ENCODE measurements at places on chromosomes 12 and 14. TPM values are rescaled to one million over a fixed set of nuclear protein-coding genes. Genes with fewer than 3 reads are reported as not detected.
A peak's percentile ranks its signal among the peaks of the same experiment; 100 is the strongest.

DNA sequence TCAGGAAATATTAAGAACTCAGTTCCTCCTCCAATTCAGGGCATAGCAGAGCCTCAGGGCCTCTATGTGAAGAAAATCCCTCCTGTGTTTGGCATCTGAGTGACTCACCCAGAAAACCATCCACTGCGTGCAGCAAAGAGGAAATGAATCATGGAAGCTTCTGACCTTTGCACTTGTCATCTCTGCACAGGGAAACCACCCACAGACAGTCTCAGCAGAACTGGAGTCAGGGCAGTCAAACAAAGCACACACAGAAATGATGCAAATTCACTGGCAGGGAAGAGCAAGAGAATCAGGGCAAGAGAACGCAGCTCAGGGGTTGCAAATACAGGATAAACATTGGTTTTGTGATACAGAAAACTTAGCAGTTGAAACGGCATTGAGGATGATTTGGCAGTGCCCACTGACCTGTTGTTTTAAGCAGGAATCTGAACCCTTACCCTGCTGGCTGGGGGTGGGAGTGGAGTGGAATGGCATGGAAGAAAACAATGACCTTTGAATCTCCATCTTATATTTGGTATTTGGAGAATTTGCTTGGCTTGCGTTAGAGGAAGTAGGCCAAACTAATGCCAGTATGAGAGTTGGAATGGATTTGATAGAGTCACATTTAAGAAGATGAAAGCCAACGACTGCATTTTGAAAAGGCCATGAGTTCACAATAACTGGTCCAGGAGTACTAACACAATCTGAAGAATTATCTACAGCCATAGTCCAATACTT lies 53.5 kb downstream of the PHLDA1 start:
- DNase-seq = peak; percentile 60

DNA sequence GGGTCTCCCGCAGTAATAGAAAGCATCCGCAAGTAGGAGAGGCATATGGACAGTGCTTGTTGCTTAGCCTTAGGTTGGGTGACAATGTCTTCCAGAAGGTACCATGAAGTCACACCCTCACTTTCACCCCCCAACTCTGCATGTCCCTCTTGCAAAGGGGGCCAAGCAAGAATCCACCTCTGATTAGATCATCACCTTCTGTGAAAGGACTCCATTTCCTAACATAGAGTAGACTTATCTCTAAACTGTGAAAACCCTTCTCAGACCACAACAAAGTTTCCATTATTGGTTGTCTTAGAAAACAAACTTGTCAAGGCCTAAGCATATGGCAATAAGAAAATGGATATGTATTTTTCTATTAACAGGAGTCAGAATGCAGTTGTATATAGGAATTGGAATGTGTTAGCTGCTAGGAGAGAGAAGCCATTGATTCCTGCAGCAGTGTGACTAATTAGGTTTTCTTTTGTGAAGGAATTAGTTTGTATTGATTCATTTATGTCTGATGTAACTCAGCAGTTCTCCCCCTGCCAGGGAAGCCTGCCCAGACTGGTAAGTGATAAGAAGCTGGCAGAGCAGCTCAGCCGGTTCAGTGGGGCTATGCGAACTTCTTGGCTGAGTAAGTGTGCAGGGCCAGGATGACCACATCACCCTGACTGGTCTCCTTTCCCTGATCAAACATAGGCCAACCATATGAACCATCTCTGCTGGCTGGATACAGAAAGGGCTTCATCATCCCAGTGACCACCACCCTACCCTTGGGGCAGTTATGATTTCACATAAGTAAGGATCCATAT lies 107.3 kb upstream of the CCDC196 start:
- no peak for DNase-seq

DNA sequence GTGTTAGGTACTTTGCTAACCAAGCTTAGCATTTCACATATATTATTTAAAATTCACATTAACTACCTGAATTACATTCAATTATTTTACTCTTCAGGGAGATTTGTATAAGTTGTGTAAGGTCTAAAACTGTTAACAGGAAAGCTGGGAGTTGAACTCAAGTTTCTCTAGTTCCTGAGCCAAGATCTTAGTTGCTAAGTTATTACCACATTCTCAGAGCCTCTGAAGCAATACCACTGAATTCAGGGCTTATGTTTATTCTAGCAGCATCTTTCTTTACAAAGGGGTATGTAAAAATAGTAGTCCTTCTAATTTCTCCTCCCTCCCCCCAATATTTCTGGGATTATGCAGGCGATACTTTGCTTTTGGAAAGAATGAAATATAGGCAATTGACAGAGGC lies 786.8 kb downstream of the DIO2 start:
- no peak for DNase-seq

Gene GPR65
- polyA plus RNA-seq = 0.50 TPM

Gene OVCH1
- 0.78 TPM for polyA plus RNA-seq
